ENCODE measurements at places on chromosomes 2 and 18. TPM values are rescaled to one million over a fixed set of nuclear protein-coding genes. Genes with fewer than 3 reads are reported as not detected.

GRCh38 chr18:74661691-74662090 is 64.0 kb downstream of the ZNF407 start:
- H3K4me1 ChIP-seq: peaks cover 3% of the 10 kb centered on the region
- DNase-seq: no peak
- H3K27ac ChIP-seq: no peak overlapping the region

- H3K4me1 ChIP-seq: peaks cover 72% of the 10 kb centered on the region
- H3K36me3 ChIP-seq: no peaks in the 10 kb centered on the region
- DNase-seq: no peak
- H3K27ac ChIP-seq: no peak overlapping the region
- H3K4me3 ChIP-seq: no peak overlapping the region
Observed at GRCh38 chr18:36706134-36706881, 122.5 kb downstream of the TPGS2 start.

- no peaks in the 10 kb centered on the region for H3K36me3 ChIP-seq
- no peaks in the 10 kb centered on the region for H3K4me1 ChIP-seq
- no peaks in the 10 kb centered on the region for H3K27me3 ChIP-seq
Observed at GRCh38 chr2:174699993-174700766, 64.1 kb downstream of the CHRNA1 start.

GRCh38 chr2:3313781-3314375 is 63.7 kb downstream of the EIPR1 start:
- no peaks in the 10 kb centered on the region for H3K4me1 ChIP-seq
- DNase-seq: no peak
- H3K4me3 ChIP-seq: no peak overlapping the region
- no peak overlapping the region for H3K27ac ChIP-seq
- H3K36me3 ChIP-seq: no peaks in the 10 kb centered on the region

- no peaks in the 10 kb centered on the region for H3K27me3 ChIP-seq
- no peak for DNase-seq
- H3K27ac ChIP-seq: no peak overlapping the region
- H3K4me1 ChIP-seq: no peaks in the 10 kb centered on the region
Observed at GRCh38 chr2:43007901-43008300, 215.5 kb upstream of the HAAO start.

DNA sequence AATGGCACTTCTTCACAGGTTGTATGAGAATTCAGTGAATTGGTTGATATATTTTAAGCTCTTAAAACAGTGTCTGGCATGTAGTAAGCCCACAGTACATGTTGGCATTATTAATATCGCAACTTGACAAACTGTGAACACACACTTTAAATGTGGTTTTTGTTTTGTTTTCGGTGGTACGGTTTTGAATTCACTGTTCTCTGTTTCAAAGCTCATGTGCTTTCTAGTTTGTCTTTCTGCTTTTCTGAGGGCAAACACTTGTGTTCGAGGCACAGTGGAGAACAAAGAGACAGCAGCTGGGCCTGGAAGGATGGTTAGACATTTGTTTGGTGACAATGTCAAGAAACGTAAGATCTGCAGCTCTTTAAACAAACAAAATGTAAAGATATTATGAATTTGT is 276.5 kb upstream of the MC4R start:
- H3K4me3 ChIP-seq: no peak overlapping the region
- H3K27me3 ChIP-seq: no peaks in the 10 kb centered on the region
- H3K4me1 ChIP-seq: no peaks in the 10 kb centered on the region
- no peak for DNase-seq
- H3K27ac ChIP-seq: no peak overlapping the region
- no peaks in the 10 kb centered on the region for H3K36me3 ChIP-seq

DNA sequence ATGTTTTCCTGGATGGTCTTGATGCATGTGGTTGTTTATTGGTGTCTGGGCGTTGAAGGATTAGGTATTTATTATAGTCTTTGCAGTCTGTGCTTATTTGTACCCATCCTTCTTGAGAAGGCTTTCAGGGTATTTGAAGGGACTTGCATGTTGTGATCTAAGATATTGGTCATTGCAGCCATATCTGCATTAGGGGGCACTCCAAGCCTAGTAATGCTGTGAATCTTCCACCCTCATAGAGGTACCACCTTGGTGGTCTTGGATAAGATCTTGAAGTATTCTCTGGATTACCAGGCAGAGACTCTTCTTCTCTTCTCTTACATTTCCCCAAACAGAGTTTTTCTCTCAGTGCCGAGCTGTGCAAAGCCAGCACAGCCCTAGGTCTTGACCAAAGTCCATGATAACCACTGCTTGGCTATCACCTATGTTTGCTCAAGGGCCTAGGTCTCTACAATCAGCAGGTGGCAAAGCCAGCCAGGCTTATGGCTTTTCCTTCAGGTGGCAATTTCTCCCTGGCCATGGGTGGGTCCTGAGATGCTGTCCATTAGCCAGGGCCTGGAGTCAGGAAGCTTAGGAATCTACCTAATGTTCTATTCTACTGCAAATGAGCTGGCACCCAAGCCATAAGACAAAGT is 15.4 kb upstream of the PPP1R1C start:
- no peaks in the 10 kb centered on the region for H3K27me3 ChIP-seq
- H3K27ac ChIP-seq: no peak overlapping the region
- no peaks in the 10 kb centered on the region for H3K4me1 ChIP-seq
- DNase-seq: no peak

DNA sequence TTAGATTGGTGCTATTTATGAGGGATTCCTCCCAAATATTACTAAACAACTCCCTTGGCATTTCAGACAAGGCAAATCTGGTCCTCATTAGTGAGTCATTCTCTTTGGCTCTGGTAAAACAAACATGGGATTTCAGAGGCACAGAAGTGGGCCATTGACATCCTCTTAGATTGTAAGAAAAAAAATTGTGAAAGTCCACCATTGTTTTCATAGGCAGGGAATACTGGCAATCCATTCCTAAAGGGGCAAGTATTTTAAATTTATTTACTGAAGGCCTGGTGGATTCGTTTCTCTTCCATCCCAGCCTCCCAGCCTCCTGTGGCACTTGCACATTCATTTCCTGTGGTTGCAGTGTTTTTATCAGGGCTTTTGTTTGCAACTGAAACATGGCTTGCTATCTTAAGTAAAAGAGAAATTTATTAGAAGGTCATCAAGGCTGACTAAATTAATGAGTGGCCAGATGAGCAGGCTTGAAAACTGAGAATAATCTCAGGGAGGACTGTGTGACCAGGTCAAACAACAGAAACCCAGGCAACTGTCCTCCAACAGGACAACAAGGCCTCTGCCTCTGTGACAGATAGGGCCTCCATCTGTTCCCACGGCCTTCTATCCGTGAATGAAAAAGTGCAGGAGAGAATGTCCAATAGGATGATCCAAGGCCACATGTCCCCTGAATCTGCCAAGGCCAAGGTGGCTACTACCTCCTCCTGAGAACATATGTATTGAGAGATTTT is 23.1 kb upstream of the TNFAIP6 start:
- peak overlapping the region; percentile 45 for H3K27ac ChIP-seq
- no peaks in the 10 kb centered on the region for H3K27me3 ChIP-seq
- no peak overlapping the region for H3K4me3 ChIP-seq

- H3K27me3 ChIP-seq: no peaks in the 10 kb centered on the region
- peak overlapping the region; percentile 81 for H3K27ac ChIP-seq
- peaks cover 62% of the 10 kb centered on the region for H3K4me1 ChIP-seq
- peak overlapping the region; percentile 33 for H3K4me3 ChIP-seq
- peak; percentile 79 for DNase-seq
Observed at GRCh38 chr18:79402977-79403722, 7.4 kb downstream of the NFATC1 start.

DNA sequence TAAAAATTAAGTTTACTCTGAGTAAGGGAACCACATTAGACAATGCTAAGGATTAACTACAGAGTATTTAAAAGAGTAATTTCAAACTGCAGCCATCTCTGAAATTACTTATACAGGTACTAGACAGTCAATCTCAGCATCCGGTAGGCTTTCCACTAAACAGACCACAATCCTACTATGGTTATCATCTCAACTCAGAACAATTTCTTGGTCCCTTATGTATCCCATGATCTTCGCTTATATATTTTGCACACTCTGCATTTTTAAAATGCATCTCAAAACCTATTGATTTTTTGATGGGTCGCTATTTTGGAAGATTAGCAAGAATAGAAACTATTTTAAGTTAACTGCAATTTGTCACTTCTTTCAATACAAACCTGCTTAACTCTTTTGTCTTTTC is 1.4 kb downstream of the PPP4R1 start:
- no peaks in the 10 kb centered on the region for H3K27me3 ChIP-seq
- H3K4me3 ChIP-seq: peak overlapping the region; percentile 82
- peak overlapping the region; percentile 99 for H3K27ac ChIP-seq
- DNase-seq: no peak
- H3K4me1 ChIP-seq: peaks cover 70% of the 10 kb centered on the region
- H3K36me3 ChIP-seq: peaks cover 13% of the 10 kb centered on the region

DNA sequence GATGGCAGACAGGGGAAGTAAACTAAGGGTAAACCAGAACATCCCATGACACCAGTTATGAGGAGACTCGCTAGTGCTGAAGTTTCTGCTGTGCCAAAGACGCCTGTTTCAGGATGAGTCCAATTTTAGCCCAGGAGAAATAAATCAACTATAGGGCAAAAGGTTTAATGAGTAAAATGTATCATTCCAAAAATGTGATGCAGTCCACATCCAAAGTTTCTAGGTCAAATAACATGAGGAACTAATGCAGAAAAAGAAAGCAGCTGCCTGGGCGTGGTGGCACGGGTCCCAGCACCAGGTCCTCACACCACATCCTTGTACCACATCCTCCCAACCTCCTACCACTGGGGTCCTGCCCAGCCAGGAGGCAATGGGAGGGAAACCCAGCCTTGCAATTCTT is 126.9 kb upstream of the CTAGE1 start:
- no peak overlapping the region for H3K27ac ChIP-seq
- no peaks in the 10 kb centered on the region for H3K27me3 ChIP-seq
- peaks cover 53% of the 10 kb centered on the region for H3K4me1 ChIP-seq
- no peak for DNase-seq
- H3K4me3 ChIP-seq: no peak overlapping the region

DNA sequence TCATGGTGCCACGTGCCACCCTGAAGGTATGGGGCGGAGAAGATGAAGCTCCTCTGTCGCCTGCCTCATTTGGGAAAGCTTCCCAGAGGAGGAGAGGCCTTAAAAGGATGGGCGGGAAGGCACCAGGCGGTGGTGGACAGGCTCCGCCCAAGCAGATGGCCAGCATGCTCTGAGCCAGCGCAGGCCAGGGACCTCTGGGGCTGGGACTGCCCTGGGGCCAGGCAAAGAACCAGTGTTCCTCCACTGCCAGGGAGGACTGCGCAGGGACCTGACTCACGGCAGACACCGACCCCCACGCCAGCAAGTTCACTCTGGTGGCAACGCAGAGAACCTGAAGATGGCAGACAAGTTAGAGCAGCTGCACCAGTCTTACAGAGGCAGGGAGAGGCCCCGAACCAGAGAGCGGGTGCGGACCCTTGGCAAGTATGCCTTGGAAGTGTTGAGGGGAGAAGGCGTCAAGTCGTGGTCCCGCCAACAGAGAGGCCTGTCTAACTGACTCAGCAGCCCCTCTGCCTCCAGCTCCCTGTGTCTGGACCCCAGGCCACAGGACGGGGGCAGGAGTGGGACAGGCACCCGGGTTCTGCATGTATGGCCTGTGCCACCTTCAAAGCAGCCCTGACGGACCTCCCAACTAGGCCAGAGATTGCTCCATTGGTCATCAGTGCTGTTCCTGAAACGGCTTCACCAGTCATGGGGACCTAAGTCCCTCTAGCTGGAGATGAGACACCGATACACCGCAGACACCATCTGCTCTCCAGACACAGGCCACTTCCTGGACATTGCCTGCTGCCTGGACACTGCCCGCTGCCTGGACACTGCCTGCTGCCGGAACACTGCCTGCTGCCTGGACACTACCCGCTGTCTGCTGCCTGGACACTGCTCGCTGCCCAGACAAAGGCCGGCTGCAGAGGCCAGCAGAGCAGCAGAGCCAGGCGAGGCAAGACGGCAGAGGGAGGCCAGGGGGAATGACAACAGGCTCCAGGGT is 124.7 kb downstream of the HDAC4 start:
- no peaks in the 10 kb centered on the region for H3K36me3 ChIP-seq
- peak; percentile 71 for DNase-seq
- peak overlapping the region; percentile 49 for H3K4me3 ChIP-seq
- peaks cover 60% of the 10 kb centered on the region for H3K4me1 ChIP-seq

DNA sequence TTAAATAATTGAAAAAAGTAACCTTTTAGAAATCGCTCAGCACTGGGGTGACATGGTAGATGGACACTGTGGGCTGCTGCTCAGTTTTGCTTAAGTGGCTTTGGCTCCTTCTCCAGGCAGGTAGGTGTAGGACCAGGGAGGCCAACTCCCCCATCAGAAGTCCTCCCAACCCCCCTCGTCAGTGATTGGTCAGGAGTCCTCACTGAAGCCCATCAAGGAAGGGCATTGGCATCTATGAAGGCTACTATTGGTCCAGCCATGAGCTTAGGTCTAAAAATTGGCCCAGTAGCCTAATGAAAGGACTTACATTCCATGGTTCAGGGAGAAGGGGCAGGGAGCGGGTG is 34.7 kb downstream of the ST3GAL5 start:
- H3K4me1 ChIP-seq: peaks cover 20% of the 10 kb centered on the region
- no peaks in the 10 kb centered on the region for H3K27me3 ChIP-seq
- H3K27ac ChIP-seq: peak overlapping the region; percentile 67
- peak overlapping the region; percentile 31 for H3K4me3 ChIP-seq
- H3K36me3 ChIP-seq: peaks cover 21% of the 10 kb centered on the region

- H3K27ac ChIP-seq: no peak overlapping the region
- H3K27me3 ChIP-seq: no peaks in the 10 kb centered on the region
- no peaks in the 10 kb centered on the region for H3K36me3 ChIP-seq
Observed at GRCh38 chr2:38380397-38381130, 3.5 kb upstream of the ATL2 start.

GRCh38 chr2:192197357-192197756 is 2.6 kb upstream of the TMEFF2 start:
- peaks cover 100% of the 10 kb centered on the region for H3K27me3 ChIP-seq
- no peaks in the 10 kb centered on the region for H3K36me3 ChIP-seq
- DNase-seq: no peak
- no peak overlapping the region for H3K4me3 ChIP-seq

DNA sequence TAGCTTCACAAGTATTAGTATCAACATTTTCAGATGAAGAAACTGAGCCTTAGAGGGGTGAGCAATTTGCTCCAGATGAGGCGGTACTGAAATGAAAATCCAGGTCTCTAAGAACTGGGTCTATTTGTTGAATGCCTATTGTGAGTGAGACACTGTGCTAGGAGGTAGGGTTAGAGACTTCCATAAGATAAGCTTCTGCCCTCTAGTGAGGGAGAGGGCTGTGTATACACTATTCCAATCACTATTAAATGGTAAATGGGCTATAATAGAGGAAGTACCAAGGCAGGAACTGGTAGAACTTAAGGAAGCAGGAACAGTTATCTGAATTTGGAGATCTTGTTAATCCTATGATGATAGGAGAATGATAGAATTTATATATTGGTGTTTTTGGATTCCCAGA is 23.6 kb upstream of the GLS start:
- H3K4me1 ChIP-seq: peaks cover 26% of the 10 kb centered on the region
- H3K27ac ChIP-seq: no peak overlapping the region
- no peak overlapping the region for H3K4me3 ChIP-seq
- DNase-seq: no peak

Gene GATA6
- total RNA-seq: 60.9 TPM

Gene CRYGD
- not detected for total RNA-seq

Gene REG3A
- total RNA-seq: not detected

Gene HOXD12
- total RNA-seq: not detected

Gene LHCGR
- 0.16 TPM for total RNA-seq

Gene SULT1C2
- total RNA-seq: 1.9 TPM

Gene NTSR2
- not detected for total RNA-seq

Gene SCYGR4
- not detected for total RNA-seq

Gene REG3G
- not detected for total RNA-seq

Gene CCDC141
- total RNA-seq: 208 TPM

Gene LIMS1
- 77.0 TPM for total RNA-seq
